ENCODE measurements at places on chromosomes 16 and 17. TPM values are rescaled to one million over a fixed set of nuclear protein-coding genes. Genes with fewer than 3 reads are reported as not detected.

The TBC1D3K gene
- 1.1 TPM for polyA plus RNA-seq

The KRTAP9-8 gene
- polyA plus RNA-seq = not detected

The CLEC18B gene
- 137 TPM for polyA plus RNA-seq

The BICDL2 gene
- polyA plus RNA-seq = 2.6 TPM

The GNGT2 gene
- 1.1 TPM for polyA plus RNA-seq

The CTRB1 gene
- 0.18 TPM for polyA plus RNA-seq

The PIK3R5 gene
- polyA plus RNA-seq = 0.73 TPM

The ZPBP2 gene
- not detected for polyA plus RNA-seq

Data from left kidney (tissue), 8 donors.